ENCODE measurements at places on chromosomes 11 and 22.
A peak's percentile ranks its signal among the peaks of the same experiment; 100 is the strongest.

DNA sequence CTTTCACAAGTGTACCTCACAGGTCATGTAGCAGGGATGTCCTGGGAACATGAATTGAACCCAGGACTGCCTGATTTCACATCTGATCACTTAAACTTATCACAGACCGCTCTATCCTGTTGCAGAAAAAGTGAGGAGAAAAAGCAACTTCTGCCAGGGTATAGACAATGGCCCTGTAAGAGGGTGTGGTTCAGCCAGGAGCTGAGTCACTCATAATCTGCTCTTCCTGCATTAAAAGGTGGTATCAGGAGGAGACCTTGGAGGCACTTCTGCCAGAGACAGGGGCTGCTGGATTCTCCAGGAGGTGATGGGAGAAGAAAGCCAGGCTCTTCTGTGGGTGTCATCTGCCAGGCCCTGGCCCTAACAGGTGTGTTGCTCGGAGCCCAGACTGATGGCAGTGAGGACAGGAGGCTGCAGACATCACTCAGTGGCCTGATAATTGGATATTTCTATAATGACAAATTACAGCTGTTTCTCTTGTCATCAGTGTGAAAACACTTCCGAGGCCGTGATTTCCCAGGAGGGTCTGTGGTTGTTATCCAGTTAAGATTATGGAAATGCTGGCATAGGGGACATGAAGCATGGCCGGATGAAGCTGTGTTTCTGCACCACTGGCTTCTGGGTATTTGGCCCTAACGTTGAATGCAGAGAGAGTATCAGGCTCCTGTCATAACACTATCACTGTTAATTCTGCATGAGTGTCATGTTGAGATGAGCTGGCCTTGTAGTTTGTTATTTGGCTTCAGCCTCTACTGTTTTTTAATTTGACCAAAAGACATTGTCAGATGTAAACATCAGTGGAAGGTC is 125.1 kb upstream of the ZBED5 start:
- DNase-seq = no peak

- no peak for DNase-seq
Observed at GRCh38 chr11:86014221-86014620, 54.7 kb downstream of the PICALM start.

- no peak for DNase-seq
Observed at GRCh38 chr11:71190551-71190950, 61.8 kb downstream of the SHANK2 start.

DNA sequence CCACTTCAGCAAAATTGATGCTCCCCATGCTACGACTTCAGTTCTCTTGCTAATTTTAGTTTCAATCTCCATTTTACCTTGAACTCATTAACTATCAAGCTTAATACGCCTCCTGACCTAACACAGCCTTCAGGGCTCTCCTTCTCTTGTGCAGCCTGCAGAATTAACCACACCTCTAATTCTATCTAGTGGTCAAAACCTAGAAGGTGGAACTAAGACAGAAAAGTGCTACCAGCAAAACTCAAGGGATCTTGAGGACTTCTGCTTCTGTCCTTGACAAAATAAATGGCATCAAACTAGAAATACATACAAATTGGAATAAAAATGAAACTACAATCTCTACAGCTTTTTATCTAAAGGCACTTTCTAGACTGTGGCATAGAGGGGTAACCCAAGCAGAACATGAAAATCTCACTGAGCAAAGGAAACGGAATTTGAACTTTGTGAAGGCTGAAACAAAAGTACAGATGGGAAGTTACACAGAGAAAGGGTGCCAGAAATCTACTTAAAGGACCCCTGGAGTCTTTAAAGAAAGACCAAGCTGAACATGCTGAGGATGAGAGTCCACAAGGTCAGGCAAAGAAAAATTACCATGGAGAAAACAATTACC is 10.7 kb downstream of the CWF19L2 start:
- DNase-seq = no peak

DNA sequence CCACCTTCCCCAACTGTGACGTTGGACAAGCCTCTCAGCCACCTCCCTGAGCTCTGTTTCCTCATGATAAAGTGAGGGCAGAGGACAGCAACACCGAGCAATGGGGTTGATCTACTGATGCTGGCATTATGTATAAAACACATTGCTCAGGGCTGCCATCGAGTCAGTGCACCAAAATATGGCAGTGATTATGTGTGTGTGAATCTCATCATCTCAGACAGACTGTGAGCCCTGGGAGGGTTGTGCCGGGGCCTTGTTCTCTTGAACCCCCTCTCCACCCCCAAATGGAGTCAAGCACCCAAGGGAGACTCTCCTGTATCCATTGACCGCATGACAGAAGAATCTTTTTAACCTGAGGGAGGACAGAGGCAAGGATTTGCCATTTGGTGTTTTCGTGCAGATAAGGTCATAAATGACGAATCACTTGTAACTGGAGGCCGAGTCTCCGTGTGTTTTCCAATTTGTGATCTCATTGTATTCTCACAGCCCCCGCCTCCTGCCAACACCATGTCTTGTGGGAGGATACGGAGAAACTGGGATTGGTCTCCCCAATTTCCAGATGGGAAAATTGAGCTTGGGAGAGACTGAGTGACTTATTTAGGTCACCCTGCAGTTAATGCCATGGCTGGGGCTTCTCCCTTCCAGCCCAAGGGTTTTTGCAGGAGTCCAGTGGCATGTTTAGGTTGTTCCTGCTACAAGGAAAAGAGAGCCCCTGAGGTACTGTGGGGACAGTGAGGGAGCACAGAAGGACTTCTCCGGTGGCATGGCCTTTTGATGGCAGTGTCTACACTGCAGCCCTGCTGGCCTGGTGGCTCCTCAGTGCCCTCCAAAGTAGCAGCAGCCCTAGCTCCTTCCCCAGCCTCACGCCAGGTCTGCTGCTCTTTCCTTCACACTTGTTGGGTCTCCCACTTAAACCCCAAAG is 52.4 kb downstream of the CHRDL2 start:
- DNase-seq = no peak

- no peak for DNase-seq
Observed at GRCh38 chr11:23767576-23767975, 729.3 kb upstream of the LUZP2 start.

- peak; percentile 74 for DNase-seq
Observed at GRCh38 chr11:35487532-35488078, 37.8 kb downstream of the PAMR1 start.
